ENCODE measurements at places on chromosomes 2 and 18.
A peak's percentile ranks its signal among the peaks of the same experiment; 100 is the strongest.

DNA sequence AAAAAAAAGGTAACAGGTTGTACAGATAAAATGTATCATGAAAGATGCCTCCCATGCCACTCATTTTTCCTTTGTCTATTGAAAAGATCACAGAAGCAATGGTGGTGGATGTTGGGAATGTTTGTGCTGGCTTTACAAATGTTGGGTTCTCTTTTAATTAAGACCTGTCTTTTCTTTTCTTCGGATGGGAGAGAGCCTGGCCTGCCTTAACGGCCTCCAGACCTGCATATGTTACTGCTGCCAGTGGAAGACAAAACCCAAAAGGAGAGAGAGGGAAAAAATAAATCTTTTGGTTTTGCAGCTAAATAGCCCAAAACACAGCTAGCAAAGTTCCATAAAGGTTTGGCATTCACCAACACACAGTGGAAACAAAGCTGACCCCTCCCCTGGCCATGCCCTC is 50.5 kb upstream of the FZD7 start:
- DNase-seq = no peak
- H3K4me1 ChIP-seq = peaks cover 34% of the 10 kb centered on the region
- H3K36me3 ChIP-seq = no peaks in the 10 kb centered on the region
- no peak overlapping the region for H3K4me3 ChIP-seq
- peak overlapping the region; percentile 60 for H3K27ac ChIP-seq
- H3K27me3 ChIP-seq = no peaks in the 10 kb centered on the region

GRCh38 chr18:74896390-74896991 is 298.8 kb downstream of the ZNF407 start:
- no peak overlapping the region for H3K4me3 ChIP-seq
- H3K27me3 ChIP-seq = no peaks in the 10 kb centered on the region
- no peaks in the 10 kb centered on the region for H3K36me3 ChIP-seq
- peaks cover 3% of the 10 kb centered on the region for H3K4me1 ChIP-seq
- no peak overlapping the region for H3K27ac ChIP-seq

DNA sequence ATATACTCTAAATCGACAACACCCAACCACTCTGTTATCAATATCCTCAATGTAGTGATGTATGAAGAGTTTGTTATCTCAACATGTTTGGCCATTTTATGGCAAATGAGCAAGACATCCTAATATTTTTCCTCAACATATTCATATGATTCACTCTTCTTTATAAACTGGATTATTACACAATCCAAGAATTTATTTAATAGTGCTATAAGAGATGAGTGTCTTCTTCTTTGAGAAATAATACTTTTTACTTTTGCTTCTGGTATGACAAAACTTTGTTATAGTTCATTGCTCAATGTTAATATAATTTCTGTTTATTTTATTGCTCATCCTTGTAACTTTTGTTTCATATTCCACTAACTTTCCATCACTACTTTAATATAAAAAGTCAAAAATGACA is 44.3 kb downstream of the SCN9A start:
- H3K27me3 ChIP-seq = no peaks in the 10 kb centered on the region
- H3K4me1 ChIP-seq = no peaks in the 10 kb centered on the region
- no peak overlapping the region for H3K27ac ChIP-seq
- DNase-seq = no peak
- H3K4me3 ChIP-seq = no peak overlapping the region
- no peaks in the 10 kb centered on the region for H3K36me3 ChIP-seq

- H3K27ac ChIP-seq = peak overlapping the region; percentile 62
- no peak overlapping the region for H3K4me3 ChIP-seq
- no peaks in the 10 kb centered on the region for H3K27me3 ChIP-seq
- H3K36me3 ChIP-seq = no peaks in the 10 kb centered on the region
These were observed 16.2 kb upstream of the ZNF512 start for GRCh38 chr2:27566628-27567027.

GRCh38 chr2:188986839-188987238 is 12.7 kb downstream of the COL3A1 start:
- H3K36me3 ChIP-seq = peaks cover 91% of the 10 kb centered on the region
- peak; percentile 22 for DNase-seq
- peaks cover 41% of the 10 kb centered on the region for H3K4me1 ChIP-seq
- H3K27ac ChIP-seq = peak overlapping the region; percentile 100
- no peak overlapping the region for H3K4me3 ChIP-seq

GRCh38 chr2:1162246-1162645 is 211.6 kb downstream of the SNTG2 start:
- H3K36me3 ChIP-seq = no peaks in the 10 kb centered on the region
- DNase-seq = no peak
- no peaks in the 10 kb centered on the region for H3K27me3 ChIP-seq
- no peak overlapping the region for H3K4me3 ChIP-seq
- H3K27ac ChIP-seq = no peak overlapping the region
- no peaks in the 10 kb centered on the region for H3K4me1 ChIP-seq

DNA sequence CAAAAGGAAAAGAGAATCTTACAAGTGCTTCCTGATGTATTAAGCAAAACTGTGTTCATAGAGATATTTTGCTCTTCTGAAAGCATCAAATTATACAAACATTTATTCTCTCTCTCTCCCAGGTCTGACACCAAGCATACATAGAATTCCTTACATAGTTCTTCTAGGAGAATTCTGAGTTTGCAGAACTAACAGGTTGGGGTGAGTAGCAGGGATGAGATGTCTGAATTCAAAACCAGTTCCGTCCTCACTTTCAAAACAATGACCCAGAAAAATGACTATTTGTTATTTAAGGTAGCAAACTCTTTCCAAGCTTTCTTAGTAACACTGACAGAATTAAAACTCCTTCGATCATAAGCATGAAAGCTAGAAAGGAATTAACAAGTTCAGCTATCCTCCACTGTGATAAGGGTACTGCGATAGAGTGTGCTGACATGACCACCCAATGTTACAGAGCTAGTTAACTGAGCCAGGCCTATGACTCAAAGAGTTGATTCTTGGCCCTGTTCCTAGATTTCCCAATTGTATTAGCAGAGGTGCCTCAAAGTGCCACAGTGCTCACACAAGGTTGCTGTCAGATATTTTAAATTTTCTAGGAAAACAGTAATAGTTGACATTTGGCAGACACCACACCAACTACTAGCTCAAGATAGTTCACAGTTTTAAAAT is 85.8 kb upstream of the SETBP1 start:
- H3K36me3 ChIP-seq = no peaks in the 10 kb centered on the region
- peaks cover 18% of the 10 kb centered on the region for H3K4me1 ChIP-seq
- H3K4me3 ChIP-seq = no peak overlapping the region
- no peak for DNase-seq
- H3K27me3 ChIP-seq = no peaks in the 10 kb centered on the region

DNA sequence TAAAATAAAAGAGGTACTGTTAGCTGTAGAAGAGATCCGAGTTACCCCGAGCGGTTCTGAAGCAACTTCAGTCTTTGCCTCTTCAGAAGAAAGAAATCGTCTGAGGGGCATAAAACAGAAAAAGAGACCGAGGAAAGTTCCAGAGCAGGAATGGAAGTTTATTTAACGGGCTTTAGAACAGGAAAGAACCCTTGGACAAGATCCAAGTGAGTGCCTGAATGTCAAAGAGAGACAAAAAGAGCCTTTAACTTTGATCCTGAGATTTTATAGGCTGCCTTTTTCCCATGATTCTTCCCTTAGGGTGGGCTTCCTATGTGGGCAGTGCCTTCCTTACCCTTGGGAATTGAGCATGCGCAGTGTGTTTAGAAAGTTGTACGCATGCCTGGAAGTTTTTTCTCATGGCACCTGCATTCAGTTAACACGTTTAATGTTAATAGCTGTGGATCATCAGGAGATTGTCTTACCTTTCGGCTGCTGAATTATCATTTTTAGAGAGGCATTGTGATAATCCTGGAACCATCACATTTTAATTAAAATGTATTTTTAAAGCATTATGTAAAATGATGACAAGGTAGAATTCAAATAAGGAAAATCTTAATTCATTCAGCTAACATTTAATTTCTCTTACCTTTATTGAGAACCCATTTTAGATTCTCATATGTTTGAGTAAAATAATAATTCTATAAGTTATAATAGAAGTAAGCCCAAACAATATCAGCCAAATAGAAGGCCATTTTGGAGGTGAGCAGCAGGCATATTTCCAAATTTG is 269.5 kb upstream of the ZSWIM2 start:
- H3K27ac ChIP-seq = no peak overlapping the region
- no peaks in the 10 kb centered on the region for H3K4me1 ChIP-seq
- H3K36me3 ChIP-seq = no peaks in the 10 kb centered on the region
- H3K27me3 ChIP-seq = no peaks in the 10 kb centered on the region
- H3K4me3 ChIP-seq = no peak overlapping the region

DNA sequence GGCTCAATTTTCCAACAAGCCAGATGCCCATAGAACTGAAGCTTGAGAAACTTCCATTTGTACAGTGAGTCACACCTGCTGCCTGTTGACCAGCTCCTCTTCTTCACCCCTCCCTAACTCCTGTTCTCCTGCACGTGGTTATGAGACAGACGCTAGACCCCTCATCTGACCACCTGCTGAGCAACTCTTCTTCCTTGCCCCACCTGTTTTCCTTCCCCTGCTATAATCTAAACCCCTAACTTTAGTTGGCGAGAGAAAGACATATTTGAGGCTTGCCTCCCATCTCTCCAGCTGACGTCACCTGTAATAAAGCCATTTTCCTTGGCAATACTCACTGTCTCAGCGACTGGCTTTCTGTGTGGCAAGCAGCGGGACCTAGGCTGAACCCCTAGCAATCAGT is 22.3 kb upstream of the ITM2C start:
- H3K4me1 ChIP-seq = no peaks in the 10 kb centered on the region
- no peak overlapping the region for H3K27ac ChIP-seq
- no peaks in the 10 kb centered on the region for H3K36me3 ChIP-seq
- no peaks in the 10 kb centered on the region for H3K27me3 ChIP-seq

- no peak for DNase-seq
- no peaks in the 10 kb centered on the region for H3K4me1 ChIP-seq
These were observed 62.0 kb downstream of the CIB4 start for GRCh38 chr2:26579025-26579722.

DNA sequence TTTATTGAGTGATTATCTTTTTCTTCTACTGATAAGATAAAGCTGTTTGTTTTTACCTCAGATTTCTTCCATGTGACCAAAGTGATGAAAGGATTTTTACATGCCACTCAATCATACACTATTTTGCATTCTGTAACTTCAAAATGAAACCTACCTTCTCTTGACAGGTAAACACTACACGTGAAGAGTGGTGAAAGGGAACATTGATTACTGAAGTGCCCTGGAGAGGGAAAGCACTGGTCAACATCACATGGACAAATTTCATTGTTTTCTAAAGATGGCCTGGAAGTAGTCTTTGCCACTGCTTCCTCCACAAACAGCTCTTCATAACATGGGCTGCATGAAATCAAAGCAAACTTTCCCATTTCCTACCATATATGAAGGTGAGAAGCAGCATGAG is 120.1 kb downstream of the HIBCH start:
- no peak for DNase-seq
- H3K36me3 ChIP-seq = peaks cover 37% of the 10 kb centered on the region
- no peak overlapping the region for H3K4me3 ChIP-seq

DNA sequence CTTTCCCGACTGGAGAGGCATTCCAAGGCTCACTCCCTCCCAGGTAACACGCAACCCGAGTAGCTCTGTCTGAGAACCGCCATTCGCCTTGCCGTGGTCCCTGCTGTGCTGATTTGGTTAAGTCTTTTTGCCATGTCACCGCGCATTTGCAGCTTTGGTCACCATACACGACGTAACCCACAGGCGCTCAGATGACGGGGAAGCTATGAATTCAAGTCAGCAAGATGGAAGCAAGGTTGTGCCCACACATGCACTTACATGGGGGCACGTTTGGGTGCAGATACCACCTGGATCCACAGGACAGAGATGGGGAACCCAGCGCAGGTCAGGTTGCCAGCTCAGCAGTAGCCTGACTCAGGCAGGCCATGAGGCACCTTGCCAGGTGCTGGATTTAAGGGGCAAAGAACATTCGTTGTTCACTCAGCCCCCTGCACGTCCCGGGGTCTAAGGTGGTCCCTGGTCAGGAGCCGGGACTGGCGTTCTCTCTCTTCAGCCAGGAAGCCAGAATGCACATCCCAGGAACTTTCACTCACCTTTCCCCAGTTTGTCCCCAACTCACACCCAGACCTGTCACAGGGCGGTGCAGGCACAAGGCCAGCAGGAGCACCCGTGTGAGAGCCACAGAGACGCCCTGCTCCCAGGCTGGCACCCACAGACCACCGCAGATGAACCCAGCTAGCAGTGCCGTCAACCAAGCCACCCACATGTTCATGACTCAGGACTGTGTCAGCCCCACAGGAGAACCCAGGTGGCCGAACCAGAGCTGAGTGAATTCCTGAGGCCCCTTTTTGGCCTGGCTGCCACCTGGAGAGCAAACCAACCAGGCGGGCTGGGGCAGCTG is 19.9 kb downstream of the SNED1 start:
- no peak overlapping the region for H3K27ac ChIP-seq
- no peak for DNase-seq
- H3K4me1 ChIP-seq = no peaks in the 10 kb centered on the region

- H3K4me3 ChIP-seq = no peak overlapping the region
- DNase-seq = peak; percentile 31
- peaks cover 27% of the 10 kb centered on the region for H3K36me3 ChIP-seq
- H3K4me1 ChIP-seq = peaks cover 3% of the 10 kb centered on the region
- H3K27me3 ChIP-seq = no peaks in the 10 kb centered on the region
These were observed 35.1 kb downstream of the VPS54 start for GRCh38 chr2:63983986-63984605.

All from SK-N-SH (cell line).